ENCODE measurements at places on chromosomes 7 and 10.

GRCh38 chr10:72013202-72013945 lies 49.2 kb downstream of the CHST3 start:
- no peak for DNase-seq

DNA sequence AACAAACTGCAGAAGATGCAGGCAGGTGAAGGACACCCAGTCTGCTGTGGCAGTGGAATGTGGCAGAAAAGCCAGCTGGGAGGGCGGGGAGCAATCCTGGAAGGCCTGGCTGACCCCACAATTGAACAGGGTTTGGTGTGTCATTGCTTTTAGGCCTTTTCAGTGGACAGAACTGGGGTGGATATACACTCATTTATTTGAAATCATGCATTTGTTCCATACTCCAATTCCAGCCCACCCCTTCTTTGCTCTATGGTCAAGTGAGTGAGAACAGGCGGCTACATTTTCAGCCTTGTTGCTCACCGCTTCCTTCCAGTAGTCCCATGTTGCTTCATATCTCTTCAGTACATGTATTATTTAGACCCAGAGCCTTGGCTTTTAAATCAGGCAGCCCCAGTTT lies 39.8 kb downstream of the PTPN12 start:
- no peak for DNase-seq

DNA sequence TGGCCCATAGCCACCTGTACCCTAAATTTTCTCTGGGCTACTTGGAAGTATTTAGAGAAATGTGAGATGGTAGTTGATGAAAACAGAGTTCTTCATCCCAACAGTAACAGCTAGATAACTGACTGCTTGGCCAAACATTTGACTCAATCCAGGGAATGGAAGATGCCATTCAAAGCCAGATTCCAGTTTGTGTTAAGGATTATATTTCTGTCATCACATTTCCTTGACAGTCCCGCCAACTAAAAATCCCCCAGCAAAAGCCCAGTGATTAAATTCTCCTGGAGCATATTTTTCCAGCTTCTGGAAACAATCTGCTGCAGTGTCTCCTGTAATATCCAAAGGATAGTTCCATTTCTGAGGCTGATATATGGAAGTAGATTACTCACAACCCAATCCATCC lies 45.4 kb upstream of the PTN start:
- no peak for DNase-seq

- DNase-seq = no peak
Observed at GRCh38 chr10:86258499-86258898, 108.1 kb downstream of the GRID1 start.

GRCh38 chr10:2949948-2950354 lies 117.4 kb upstream of the PFKP start:
- DNase-seq = no peak

GRCh38 chr7:157650801-157651200 lies 314.0 kb downstream of the DNAJB6 start:
- DNase-seq = no peak

- DNase-seq = peak; percentile 49
Observed at GRCh38 chr10:15433850-15434537, 62.9 kb upstream of the FAM171A1 start.

GRCh38 chr10:75904499-75905283 lies 473.3 kb downstream of the LRMDA start:
- DNase-seq = no peak

- no peak for DNase-seq
Observed at GRCh38 chr7:112371701-112372100, 78.6 kb upstream of the IFRD1 start.

GRCh38 chr10:130300608-130301020 lies 164.4 kb downstream of the GLRX3 start:
- DNase-seq = peak; percentile 32

- no peak for DNase-seq
Observed at GRCh38 chr7:96402913-96403312, 81.0 kb upstream of the SLC25A13 start.

DNA sequence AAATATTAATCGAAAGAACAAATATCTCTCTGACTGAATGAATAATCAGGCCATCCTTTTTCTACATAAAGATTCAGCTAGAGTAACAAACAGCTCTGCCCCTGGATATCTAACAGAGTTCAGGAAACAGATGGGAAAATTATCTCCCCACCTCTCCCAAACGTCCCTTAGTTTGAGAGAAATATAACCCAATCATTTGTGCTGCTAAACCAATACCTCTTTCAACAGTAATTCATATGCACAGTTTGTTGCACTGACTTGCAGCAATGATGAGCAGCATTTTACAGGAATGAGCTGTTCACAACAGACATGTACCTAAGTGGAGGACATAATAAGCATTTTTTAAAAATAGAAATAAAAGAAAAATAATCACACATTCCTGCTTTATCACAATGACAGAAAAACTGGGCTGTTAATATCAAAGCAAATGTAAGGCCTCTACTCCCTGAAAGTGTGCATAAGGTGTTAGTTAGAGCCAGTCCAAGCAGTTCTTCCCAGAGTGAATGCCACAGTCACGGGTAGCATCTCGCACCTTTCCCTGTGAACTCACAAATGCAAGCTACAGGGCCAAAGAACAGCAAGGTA lies 2.3 kb downstream of the CREB3L2 start:
- DNase-seq = no peak

- DNase-seq = no peak
Observed at GRCh38 chr7:29243910-29244655, 49.5 kb downstream of the CHN2 start.

- no peak for DNase-seq
Observed at GRCh38 chr7:55641811-55642210, 69.5 kb upstream of the VOPP1 start.

DNA sequence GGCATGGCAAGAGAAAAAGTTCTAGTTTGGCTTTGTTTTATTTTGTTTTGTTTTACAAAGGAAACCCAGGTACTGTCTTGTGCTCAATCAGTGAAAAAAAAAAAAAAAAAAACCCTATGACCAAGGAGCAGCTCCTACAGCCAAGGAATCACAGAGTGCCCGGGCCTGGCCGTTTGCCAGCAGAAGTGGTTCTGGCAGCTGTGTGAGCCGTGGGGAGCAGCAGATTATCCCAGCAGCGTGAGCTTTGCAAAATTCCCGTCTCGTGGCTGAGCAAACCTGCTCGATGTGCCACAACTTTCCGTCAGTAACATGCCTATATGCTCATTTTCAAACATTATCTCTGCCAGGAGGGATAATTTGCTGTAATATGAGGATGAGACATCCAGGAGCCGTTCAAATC lies 293.7 kb downstream of the POU6F2 start:
- no peak for DNase-seq

DNA sequence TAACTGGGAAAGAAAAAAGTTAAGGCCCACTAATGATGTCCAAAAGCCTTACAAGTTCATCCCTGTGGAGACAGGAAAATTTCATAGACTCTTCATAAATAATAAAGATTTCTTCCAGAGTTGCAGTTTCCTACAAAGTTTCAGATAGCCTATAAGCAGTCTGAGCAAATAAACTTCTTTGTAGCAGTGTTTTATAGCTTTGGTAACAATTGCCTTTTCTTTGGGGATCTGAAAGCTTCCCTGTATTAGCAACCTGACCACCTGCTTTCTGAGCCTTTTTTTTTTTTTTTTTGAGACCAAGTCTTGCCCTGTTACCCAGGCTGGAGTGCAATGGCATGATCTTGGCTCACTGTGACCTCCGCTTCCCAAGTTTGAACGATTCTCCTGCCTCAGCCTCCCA lies 150.0 kb downstream of the NRBF2 start:
- no peak for DNase-seq

GRCh38 chr7:93944673-93945072 lies 23.1 kb downstream of the GNG11 start:
- no peak for DNase-seq

DNA sequence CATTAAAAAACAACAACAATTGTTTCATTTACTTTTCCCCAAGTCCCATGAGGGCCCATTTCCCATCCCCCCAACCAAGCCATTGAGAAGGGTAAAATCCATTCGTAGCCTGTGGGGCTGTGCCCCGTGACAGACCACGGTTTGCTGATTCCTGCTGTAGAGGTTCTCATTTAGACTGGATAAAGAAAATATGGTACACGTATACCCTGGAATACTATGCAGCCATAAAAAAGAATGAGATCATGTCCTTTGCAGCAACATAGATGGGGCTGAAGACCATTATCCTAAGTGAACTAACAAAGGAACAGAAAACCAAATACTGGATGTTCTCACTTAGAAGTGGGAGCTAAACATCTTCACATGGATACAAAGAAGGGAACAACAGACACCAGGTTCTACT lies 44.9 kb downstream of the ZNF783 start:
- DNase-seq = no peak

GRCh38 chr7:106552645-106553445 lies 108.1 kb downstream of the CCDC71L start:
- DNase-seq = no peak

DNA sequence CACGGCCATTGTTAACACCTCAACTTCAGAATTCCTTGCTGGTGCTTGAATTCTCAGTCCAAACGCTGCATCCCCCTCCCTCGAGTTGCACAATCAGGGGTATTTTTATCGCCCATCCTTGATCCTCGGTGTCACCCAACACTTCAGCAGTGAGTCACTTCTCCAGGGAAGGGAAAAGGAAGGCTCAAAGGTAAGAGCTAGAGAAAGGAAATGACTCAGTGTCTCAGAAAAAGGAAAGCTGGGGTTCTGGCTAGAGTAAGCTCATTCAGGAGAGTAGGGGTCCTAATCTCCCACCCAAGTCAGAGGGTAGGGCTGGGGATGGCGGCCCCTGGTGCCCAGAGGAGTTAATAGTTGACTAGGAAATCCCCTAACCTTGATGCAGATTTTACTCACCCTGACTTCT lies 39.8 kb upstream of the TRIM8 start:
- DNase-seq = peak; percentile 73

DNA sequence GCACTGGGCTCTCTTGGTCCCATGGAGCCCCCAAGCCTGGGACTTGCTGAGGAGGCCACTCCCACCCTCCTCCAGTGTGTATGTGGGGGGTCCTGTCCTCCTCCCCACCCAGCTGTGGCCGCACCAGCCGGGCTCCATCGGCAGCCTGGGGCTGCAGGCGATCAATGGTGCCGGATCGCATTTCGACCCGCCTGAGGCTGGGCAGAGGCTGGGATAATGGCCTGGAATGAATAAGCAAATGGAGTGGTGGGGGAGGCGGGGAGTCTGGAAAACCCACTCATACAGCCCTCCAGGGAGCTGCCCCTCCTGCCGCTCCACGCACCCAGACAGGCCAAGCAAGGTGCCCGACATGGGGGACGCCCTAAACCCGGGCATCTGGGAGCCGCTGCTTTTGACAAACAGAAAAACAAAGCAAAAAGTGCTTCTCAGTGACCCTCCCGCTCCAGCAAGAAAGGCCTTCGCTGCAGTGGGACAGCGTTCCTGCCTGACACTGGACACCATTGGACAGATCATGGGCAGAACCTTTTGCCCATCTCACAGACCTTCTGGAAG lies 160.5 kb downstream of the NRF1 start:
- no peak for DNase-seq

GRCh38 chr7:46191776-46192175 lies 270.7 kb upstream of the IGFBP3 start:
- DNase-seq = no peak

- peak; percentile 68 for DNase-seq
Observed at GRCh38 chr7:27143023-27143949, at the start of gene HOXA5. Gene HOXA5 (minus strand): TSS chr7:27143681. CDS start chr7:27143607, 74 bp downstream.

GRCh38 chr10:101379663-101380352 lies 25.8 kb downstream of the BTRC start:
- DNase-seq = no peak

- no peak for DNase-seq
Observed at GRCh38 chr7:40288827-40289226, 154.0 kb downstream of the SUGCT start.

GRCh38 chr10:21518149-21518640 lies 7.3 kb downstream of the SKIDA1 start:
- no peak for DNase-seq

GRCh38 chr10:92045641-92046106 lies 122.1 kb downstream of the BTAF1 start:
- no peak for DNase-seq

- DNase-seq = no peak
Observed at GRCh38 chr7:51314726-51315125, 1.9 kb downstream of the COBL start.

- DNase-seq = no peak
Observed at GRCh38 chr7:113890331-113891030, 28.3 kb downstream of the PPP1R3A start.

DNA sequence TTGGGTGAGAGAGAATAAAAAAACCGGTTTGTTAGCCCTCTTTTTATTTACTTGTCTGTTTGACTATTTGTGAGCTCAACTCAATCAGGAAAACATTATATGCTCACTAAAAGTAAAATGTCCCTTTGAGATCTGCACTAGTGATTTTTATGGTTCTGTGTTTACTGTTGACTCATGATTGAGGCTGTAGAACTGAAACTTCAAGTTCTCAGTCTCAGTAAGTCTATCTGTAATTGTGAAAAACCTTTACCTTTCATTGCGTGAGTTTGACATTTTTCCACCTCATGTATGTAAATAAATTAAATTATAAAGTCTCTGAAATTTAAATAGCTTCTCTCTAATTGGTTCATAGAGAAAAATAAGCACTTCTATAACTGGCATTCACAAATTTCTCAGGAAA lies 17.0 kb upstream of the CASD1 start:
- no peak for DNase-seq

DNA sequence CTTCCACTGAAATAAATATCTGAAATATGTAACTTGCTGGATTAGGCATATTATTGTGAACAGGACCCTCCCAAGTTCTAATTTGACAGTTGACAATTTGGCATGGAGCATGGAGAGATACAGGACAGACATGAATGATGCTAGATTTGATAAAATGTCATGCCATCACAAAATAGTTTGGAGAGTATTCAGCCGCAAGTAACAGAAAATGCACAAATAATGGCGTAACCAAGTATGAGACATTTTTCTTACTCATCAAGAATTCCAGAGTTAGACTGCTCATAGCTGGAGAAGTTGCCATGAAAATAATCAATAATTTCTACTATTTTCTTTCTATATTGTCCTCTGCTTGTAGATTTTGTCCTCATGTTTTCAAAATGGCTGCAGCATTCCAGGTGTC lies 45.5 kb upstream of the GPAM start:
- DNase-seq = no peak

- no peak for DNase-seq
Observed at GRCh38 chr7:30941582-30942323, 22.0 kb upstream of the GHRHR start.

GRCh38 chr7:124959676-124960075 lies 30.1 kb upstream of the POT1 start:
- no peak for DNase-seq

DNA sequence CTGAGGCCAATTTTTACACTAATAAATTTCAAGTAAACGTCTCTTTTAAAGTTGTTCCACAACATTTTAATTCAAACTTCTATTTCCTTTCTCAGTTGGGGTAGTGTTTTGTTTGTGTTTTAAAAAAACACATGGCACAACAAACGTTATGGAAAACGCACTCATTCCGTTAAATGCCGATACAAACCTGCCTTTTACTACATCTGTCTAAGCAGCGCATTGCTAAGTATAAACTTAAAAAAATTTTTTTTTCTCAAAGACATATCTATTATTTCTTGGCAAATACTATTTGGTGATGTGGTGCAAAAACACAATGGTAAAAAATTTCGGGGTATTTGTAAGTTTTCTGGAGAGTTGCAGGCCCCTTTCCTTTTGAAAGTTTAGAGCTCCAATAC lies 1.4 kb downstream of the SKIDA1 start:
- no peak for DNase-seq

- DNase-seq = peak; percentile 55
Observed at GRCh38 chr7:10708447-10708846, 265.2 kb upstream of the PHF14 start.

- DNase-seq = no peak
Observed at GRCh38 chr7:47344171-47344955, 237.5 kb downstream of the TNS3 start.

Measured in SW 1271 (cell line).